ENCODE measurements at places on chromosomes 3 and 15. TPM values are rescaled to one million over a fixed set of nuclear protein-coding genes. Genes with fewer than 3 reads are reported as not detected.

GOLGA8H gene
- total RNA-seq: 0.08 TPM

CACNA2D2 gene
- not detected for total RNA-seq

IMPG2 gene
- 0.04 TPM for total RNA-seq

IL20RB gene
- total RNA-seq: 175 TPM

GABRG3 gene
- not detected for total RNA-seq

Measured in hair follicular keratinocyte (primary cell).